ENCODE measurements at places on chromosomes 5 and 9. TPM values are rescaled to one million over a fixed set of nuclear protein-coding genes. Genes with fewer than 3 reads are reported as not detected.

DNA sequence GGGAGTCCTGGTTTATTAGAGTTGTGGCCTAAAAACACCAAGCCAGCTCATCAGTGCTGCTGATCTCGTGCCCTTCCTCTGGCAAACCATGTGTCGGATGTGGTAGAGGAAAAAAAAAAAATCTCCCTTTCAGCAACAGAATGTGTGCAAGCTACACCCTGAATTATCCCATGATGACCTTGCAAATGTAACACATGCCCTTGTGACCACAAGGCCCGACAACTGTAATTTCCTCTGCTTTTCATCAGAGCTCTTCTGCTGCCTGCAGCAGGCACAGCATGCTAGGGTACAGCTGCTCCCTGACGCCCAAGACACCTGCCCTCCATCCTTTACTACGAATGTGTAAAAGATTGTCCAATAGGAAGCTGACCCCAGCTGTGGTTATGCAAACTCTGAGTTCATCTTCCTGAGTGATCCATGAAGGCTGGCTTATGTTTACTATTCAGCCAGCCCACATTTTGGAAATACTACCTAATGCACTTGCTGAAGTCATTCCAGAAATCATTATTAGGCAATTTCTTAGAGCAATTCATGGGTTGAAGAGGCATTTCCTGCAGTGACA lies 14.6 kb upstream of the BNC2 start:
- no peak for DNase-seq

MCC gene
- 41.6 TPM for total RNA-seq

DNA sequence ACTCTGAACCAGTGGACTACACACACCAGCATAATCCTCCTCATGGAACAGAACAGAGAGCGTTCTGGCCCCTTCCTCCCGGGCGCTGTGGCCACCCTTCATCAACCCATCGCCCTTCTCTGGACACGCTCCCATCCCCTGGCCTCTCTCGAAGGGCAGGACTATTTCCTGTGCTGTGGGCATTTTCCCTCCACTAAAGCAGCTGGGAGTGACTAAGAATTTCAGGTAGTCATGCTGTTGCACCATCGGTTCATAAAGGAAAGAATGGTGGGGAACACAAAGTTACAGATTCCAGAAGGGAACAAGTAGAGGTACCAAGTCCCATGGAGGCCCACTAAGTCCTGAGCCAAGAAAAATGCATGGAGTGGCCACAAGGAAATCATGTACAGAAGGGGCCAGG lies 68.6 kb downstream of the EPB41L4B start:
- DNase-seq, result no peak

GRCh38 chr5:111385051-111385450 lies 127.3 kb downstream of the STARD4 start:
- no peak for DNase-seq

- DNase-seq, result no peak
These were observed 7.7 kb downstream of the PALM2AKAP2 start for GRCh38 chr9:109787735-109788134.

DNA sequence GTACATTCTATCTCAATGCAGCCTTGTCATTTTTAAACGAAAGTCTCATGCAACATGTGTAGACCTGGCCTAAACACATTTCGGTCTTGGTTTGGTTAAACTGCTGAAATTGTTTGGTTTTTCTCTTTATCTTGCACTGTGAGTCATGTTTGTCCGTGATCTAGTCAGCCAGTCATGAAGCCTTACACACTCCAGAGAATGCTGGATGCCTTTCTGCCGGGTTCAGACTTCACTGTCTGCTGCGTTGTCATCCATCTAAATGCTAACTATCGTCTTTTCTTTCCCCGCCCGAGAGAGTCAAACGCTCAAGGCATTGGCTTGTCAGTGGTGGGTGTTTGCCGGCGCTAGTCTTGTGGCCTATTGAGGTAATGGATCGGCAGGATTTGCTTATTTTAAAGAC lies 1194.6 kb upstream of the WWC1 start:
- DNase-seq, result no peak

GRCh38 chr5:44294516-44294915 lies 94.7 kb downstream of the FGF10 start:
- DNase-seq, result no peak

GRCh38 chr9:18676525-18676924 lies 202.6 kb downstream of the ADAMTSL1 start:
- no peak for DNase-seq
